NCI-H69 (cell line): ENCODE measurements at places on chromosomes 12 and 14.

- DNase-seq: no peak
These were observed 9.9 kb downstream of the PLBD2 start for GRCh38 chr12:113368331-113368730.

GRCh38 chr12:3417113-3417512, 73.9 kb upstream of the PRMT8 start:
- DNase-seq: no peak

- DNase-seq: no peak
These were observed 86.5 kb upstream of the CRY1 start for GRCh38 chr12:107179871-107180270.

DNA sequence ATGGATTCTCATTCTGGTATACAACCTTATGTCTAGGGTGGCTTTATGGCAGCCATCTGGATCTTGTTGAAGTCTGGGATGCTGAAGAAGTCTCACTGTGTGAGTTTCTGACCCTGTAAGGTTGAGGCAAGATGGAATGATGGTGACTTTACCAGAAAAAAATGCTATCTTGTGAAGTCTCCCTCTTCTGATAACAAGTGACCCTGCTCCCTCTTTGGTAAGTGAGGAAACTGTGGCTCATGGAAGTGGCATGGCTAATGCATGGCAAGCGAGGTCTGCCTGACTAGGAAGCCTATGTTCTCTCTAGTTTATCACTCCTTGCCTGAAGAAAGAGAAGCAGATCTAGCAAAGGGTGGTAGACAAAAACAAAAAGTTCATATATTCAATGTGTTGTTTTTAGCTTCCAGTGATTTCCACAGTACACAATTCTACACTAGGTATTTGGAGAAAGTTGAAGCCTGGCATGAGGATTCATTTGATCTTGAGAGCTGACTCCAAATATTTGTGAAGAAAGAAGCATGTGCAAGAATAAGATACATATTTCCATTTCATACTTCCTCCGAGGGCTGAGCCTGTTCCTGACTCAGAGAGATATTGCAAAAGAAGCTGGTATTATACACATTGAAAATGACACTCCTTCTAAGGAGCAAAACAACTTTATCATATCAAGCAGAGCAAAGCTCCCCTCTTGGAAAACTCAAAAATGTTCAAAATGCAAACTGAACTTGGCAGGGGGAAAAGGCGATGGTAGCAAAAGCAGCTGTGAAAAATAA, 63.6 kb downstream of the HELB start:
- no peak for DNase-seq

GRCh38 chr12:15186597-15186996, 34.6 kb downstream of the RERG start:
- peak; percentile 76 for DNase-seq

GRCh38 chr12:120473807-120474615, 4.5 kb upstream of the SRSF9 start:
- DNase-seq: no peak
